Kasumi-1 (cell line): ENCODE measurements at places on chromosomes 2 and 18.

DNA sequence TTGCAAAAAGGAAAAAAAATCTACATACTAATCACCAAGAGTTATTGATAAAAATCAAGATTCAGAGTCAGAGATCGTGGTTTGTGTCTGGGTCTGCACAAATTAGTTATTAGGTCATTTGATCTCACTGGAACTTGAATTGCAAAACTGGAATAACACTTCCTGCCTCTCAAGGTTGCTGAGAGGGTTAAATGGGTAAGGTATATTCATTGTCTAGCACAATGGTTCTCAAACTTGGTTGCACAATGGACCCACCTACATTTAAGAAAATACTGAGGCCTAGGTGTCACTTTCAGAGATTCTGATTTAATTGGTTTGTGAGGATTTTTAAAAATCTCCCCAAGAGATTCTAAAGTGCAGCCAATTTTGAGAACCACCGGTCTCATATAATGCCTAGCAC lies 84.8 kb downstream of the COBLL1 start:
- DNase-seq, result no peak

- no peak for DNase-seq
Measured at GRCh38 chr18:78793313-78794070, 186.1 kb upstream of the SALL3 start.

DNA sequence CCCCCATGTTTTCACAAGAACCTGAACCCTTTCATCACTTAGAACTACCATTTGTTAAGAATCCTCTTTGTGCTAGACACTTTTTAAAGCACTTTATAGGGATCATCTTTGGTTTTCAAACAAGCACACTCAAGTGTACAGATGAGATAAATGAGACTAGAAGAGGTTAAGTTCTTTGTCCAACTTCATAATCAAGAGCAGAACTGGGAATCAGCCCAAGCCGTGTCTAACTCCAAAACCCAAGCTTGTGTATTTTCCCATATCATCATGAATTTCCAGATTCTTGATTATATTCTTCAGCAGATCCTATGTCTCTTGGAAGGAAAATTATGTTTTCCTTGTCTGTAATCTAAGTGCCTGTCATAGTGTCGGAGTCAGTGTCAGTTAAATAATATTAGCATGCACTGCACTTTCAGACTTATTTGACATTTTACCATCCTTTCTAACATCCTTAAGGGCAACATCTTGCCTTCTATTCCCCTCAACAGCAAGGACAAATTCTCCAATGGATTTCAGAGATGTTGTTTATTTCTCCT lies 123.0 kb upstream of the SETBP1 start:
- DNase-seq, result no peak

GRCh38 chr2:231284296-231284695 lies 85.9 kb downstream of the ARMC9 start:
- no peak for DNase-seq

- no peak for DNase-seq
Measured at GRCh38 chr2:142174176-142174575, 43.4 kb upstream of the LRP1B start.

- no peak for DNase-seq
Measured at GRCh38 chr2:231152800-231153557, 28.1 kb upstream of the HTR2B start.

DNA sequence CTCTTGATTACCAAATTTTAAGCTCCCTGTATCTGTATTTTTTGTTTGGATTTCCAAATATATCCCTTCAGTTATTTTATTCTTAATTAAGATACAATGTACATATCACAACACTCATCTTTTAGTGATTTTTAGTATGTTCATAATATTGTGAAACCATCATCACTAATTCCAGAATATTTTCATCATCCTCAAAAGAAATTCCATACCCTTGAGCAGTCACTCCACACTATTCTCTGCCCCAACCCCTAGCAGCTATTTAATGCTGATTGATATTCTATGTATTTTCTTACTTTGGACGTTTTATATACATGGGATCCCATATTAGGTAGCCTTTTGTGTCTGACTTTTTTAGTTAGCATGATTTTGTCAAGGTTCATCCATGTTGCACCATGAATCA lies 127.4 kb upstream of the SLC8A1 start:
- no peak for DNase-seq

- no peak for DNase-seq
Measured at GRCh38 chr2:84781942-84782716, 98.8 kb downstream of the TRABD2A start.

DNA sequence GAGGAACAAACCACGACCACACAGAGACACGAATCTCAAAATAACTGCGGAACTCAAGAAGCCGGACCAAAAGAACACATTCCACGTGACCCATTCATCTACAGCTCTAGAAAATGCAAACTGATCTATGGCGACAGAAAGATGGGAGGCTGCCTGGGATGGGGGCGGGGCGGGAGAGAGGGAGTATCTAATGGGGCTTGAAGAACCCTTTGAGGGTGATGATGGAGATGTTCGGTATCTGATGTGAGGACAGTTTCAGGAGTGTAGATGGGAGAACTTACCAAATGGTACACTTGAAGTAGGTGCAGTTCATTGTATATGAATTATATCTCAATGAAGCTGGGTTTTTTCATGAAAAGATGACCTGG lies 34.6 kb upstream of the KLF11 start:
- no peak for DNase-seq

- no peak for DNase-seq
Measured at GRCh38 chr2:182377467-182377866, 49.4 kb downstream of the PDE1A start.

DNA sequence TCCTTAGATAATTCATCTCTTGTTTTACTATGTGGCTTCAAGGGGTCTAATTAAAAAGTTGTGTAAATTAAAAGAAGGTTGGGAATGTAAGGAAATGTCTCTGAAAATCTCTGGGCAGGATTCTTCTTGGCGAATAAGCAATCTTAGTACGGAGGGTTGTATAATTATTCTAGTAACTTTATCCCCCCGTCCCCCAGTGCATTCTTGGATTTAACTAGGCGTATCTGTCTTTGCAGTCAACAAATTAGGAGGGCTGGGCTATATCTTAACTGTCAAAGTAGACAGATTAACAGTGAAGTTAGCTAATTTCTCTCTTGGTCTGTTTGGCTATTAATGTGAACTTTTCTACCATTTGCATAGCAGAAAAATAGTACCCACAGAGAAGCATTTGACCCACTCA lies 329.8 kb upstream of the THUMPD2 start:
- DNase-seq, result no peak

DNA sequence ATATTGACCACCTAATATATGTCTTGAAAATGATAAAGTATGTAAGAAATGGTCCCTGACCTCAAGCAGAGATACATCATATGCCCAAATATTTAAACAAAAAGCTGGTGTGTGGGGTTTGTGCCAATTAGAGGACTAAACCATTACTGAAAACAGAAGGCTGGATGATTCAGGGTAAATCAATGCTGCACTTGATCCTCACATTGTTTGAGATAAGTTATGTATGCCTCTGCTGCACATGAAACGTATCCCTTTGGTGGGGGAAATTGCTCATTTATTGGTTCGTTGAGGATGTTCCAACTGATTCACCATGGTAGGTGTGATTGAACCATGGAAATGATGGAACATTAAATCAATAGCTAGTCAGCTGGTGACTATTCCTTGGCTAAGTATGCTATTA lies 24.7 kb upstream of the DARS1 start:
- DNase-seq, result no peak

DNA sequence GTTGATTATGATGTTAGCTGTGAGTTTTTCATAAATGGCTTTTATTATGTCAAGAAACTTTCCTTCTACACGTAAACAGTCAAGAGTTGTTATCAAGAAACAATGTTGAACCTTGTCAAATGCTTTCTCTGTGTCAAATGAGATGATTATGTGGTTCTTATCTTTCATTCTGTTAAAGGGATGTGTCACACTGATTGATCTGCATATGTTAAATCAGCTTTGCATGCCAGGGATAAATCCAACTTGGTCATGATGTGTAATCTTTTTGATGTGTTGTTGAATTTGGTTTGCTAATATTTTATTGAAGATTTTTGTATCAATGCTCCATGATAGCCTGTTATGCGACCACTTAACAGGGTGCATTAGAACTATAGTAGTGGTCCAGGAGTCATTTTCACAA lies 107.3 kb downstream of the C1QL2 start:
- no peak for DNase-seq

DNA sequence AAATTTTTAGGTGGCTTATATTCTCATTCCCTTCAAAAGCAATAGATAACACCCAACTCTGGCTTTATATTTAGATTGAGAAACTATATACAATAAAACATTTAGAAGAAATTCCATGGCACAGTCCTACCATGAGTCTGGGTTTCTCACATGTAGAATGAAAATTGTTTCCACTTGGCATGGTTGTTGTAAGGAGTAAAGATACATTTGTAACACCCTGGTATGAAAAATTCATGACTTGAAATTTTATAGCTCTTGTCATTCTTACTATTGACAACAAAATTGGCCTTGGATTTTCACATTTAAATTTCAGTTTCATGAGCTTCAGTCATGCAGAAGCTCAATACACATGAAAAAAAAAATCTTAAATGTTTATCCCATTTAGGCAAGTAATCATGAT lies 92.5 kb upstream of the CBLN2 start:
- DNase-seq, result no peak

DNA sequence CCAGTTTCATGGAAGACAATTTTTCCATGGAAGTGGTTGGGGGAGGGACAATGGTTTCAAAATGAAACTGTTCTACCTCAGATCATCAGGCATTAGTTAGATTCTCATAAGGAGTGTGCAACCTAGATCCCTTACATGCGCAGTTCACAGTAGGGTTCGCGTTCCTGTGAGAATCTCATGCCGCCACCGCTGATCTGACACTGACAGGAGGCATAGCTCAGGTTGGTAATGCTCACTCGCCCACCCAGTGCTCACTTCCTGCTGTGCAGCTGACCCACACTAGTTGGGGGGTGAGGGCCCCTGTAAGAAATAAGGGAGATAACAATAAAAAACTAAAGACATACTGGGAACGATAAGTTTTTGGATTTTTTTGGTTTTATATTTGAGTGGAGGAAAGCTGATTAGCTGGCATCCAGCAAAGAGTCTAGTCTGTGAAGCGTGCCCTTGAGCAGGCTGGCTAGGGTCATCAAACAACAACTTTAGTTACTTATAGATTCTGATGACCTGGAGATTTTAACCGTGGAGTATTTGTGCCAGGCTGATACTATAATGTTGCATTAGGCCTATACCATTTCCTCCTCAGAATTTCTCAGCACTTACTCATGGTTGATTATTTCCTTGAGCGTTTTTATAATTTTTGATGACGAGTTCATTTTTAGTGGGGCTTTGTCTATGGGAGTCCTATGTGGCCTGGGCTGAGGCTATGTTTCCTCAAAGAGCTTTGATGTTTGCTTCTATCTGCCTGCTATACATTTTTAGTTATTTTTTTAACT lies 6.3 kb upstream of the MCFD2 start:
- DNase-seq, result no peak
